ENCODE measurements at places on chromosomes 6 and 20. TPM values are rescaled to one million over a fixed set of nuclear protein-coding genes. Genes with fewer than 3 reads are reported as not detected.
A peak's percentile ranks its signal among the peaks of the same experiment; 100 is the strongest.

DNA sequence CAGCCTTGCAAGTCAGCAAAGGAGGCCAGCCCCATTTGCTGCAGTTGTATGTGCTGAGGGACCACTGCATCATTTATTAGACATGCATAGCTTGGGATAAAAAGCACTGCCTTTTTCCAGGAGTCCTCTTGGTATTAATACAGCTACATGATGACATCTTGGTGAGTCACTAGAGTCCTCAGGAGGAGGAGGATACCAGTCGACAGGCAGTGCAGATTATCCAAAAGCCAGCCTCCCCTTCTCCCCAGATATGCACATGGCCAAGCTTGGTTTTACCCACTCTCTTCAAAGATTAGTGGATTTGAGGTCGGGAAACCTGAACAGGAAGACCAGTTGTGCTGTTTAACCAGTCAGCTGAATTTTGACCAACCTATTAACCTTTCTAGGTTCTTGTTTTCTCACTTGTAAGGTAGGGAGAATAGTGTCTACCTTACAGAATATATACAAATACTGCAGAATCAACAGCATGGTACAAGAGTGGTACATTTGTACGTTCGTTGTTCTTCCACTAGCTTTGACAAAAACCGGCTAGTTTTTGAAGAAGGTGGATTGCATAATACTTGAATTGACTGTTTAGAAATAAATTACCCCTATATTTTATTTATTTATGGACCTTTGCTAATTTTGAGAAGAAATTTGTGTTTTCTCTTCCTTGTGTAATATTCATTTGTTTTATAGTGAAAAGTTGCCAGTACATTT is 31.9 kb downstream of the VAPB start:
- DNase-seq: peak; percentile 23

GRCh38 chr20:7924692-7925091 is 15.6 kb downstream of the HAO1 start:
- DNase-seq: no peak

DNA sequence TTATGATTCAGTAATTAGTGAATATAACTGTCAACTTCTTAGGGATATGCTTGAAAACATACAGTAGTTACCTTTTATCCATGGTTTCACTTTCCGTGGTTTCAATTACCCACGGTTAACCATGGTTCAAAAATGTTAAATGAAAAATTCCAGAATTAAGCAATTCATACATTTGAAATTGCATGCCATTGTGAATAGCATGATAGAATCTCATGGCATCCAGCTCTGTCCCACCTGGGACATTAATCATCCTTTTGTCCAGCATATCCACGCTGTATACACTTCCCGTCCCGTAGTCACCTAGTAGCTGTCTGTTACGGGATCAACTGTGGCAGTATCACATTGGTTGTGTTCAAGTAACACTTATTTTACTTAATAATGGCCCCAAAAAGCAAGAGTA is 781.7 kb upstream of the CITED2 start:
- no peak for DNase-seq

DNA sequence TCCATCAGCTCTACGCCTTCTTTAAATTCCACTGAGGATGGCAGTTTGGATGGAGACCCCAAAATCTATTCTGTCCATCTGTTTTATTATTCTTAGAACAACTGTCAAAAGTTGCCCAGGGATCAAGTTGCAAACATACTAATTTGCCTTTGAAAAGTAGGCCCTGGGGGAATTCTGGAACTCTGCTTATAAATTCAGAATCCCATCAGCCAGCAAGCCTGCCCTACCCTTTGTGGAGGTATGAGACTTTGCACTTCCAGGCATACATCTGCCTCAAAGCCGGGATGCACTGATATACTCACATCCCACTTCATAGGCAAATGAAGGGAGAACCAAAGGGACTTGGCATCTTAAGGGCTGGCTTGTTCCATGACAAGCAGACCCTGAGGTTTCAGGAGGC is 93.6 kb downstream of the INSM1 start:
- no peak for DNase-seq

DNA sequence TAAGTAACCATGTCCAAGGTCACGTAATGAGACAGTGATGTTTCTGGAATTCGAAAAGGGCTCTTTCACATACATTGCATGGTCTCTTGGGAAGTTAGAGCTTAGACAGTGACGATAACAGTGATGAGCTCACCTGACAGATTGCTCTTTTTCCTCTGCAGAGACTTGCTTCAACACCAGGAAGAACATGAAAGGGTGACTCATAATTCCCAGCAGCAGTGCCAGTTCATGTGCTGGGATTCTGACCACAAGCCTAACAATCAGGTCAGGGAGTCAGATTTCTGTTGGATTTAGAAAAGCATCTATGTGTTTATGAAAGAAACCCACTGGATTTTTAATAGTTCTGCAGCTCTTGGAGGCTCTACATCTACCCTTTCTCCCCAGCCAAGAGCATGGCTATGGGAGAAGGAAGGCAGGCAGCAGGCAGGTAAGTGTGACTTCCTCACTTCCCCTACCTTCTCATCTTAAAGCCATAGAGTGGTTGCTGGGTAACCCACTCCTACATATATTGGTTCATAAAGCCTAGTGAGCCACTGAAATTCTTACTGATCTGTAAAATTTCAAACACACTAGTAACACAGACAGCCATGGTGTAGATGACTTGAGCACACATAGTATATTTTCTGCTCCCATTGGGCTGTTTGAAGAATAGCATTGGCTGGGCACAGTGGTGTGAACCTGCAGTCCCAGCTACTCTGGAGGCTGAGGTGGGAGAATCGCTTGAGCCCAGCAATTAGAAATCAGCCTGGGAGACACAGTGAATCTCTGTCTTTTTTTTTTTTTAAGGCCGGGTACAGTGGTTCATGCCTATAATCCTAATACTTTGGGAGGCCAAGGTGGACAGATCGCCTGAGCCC is 44.4 kb upstream of the LOC128125822 start:
- DNase-seq: peak; percentile 97

DNA sequence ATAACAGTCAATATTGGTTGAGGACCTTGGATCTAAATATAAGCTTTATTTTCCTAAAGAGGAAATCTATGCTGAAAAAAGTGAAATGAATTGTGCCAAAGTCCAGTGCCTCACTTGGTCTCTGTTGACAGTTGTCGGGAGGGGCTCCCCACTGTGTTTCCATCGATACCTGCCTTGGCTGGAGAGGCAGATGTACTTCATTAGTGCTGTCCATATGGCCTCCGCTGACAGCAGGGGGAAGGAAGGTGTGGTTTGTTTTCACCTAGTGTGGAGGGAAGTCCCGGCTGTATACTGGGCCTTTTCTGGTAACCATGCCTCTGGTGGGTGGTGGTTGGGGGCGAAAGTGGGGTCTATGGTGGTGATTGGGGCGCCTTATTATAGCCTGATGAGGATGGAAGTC is 42.7 kb downstream of the CD2AP start:
- DNase-seq: no peak

- no peak for DNase-seq
These were observed 60.1 kb downstream of the FAM217A start for GRCh38 chr6:4018924-4019236.

- no peak for DNase-seq
These were observed 75.1 kb upstream of the ATXN1 start for GRCh38 chr6:16836144-16836981.

DNA sequence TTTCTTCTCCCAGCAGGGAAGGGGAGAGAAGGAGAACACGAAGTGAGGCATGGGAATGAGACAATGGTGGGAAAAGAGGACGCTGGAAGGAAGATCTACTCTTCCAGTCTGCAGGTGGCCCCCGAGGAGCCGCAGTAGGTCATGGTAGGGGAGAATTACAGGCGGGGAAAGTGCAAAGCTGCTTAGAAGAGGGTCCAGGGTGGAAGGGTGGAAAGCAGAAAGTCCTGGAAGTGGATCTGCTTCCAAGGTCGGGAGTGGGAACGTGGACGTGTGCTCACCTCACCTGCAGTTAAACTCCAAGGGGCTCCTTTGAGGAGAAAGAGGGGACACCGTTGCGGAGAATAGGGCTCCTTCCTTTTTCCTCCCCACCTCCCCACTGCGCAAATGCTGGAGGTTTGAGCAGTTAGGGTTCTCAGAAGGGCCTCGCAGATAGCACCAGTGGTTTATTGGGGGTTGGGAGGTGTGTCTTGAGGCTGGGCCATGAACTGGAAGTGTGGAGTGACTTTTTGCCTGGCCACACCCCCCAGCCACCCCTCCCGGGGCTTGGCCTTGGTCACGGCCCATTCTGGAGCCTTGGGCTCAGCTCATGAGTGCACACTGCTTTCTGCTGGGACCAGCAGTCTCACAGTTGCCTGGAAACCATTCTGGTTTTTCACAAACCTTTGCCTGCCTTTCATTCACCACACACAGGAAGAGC is 100.4 kb upstream of the MLN start:
- DNase-seq: no peak

DNA sequence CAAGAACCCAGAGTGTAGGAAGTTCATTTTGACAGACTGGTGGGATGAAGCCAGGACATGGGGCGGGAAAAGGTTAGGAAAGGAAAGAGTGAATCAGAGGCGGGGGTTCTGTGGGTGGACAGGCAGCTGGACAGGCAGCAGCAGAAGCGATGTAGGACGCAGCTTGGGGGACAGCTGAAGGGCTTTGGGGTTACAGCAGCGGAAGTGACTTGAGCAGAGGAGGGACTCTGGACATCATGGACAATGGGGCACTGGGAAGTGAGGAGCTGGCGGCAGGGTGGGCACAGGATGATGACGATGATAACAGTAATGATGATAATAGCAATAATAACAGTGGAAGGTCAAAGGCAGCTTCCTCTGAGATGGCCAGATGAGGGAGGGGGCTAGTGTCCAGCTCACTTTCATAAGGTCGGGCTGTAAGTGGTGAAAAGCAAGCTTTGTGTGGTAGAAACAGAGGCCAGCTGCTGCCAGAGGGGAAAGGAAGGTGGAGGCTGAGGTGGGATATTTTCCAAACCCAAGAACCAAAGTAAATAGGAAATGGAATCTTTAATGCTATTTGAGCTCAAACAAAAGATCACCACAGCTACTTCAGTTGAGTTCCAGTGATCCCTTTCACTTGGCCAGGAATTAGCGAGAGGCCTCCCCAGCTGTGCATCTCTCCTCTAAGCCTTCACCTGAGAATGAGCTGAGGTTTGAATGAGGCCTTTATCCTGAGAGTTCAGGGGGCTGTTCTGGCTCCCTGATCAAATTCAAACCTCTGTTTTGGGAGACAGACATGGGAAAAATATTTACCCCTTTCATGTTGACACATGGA is 433.5 kb downstream of the DHX35 start:
- DNase-seq: no peak

DNA sequence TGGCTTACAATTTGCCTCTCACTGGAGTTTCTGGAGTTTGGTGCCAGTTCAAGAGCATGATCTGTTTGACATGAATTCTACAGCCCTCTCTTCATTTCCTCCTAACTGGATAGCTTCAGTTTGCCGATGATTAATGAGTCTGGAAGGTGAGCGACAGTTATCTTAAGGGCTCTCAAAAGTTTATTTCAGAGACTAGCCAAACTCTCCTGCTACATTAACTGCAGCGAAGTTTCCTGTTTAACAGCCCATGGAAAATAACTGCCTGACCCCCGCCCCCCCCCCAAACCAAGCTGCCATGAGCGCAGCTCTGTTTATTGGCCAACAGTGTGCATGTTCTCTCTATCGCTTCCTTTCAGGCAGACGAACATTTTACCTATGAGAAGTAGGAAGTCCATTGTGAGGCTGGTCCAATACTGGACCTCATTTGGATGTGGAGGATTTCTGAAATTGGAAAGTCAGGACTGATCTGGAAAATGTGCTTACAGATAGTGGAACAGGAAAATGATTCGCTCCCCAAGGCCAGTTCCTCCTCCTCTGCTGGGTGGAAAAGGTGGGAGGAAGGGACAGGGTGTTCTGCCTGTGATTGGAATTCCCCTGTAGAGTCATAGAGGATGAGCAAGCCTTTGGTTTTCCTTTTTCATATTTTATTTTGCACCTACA is 522.2 kb upstream of the JAG1 start:
- peak; percentile 43 for DNase-seq

- no peak for DNase-seq
These were observed 57.2 kb downstream of the CEP43 start for GRCh38 chr6:167056370-167056769.

GRCh38 chr6:11586536-11586935 is 49.0 kb downstream of the TMEM170B start:
- DNase-seq: no peak

Gene DEFB128
- not detected for polyA plus RNA-seq

Gene TREML2
- polyA plus RNA-seq: not detected

Gene C2
- 0.36 TPM for polyA plus RNA-seq
